CD4-positive, alpha-beta T cell treated with Interleukin-17A for 4 hours (primary cell): ENCODE measurements at places on chromosomes 3 and 15.
A peak's percentile ranks its signal among the peaks of the same experiment; 100 is the strongest.

DNA sequence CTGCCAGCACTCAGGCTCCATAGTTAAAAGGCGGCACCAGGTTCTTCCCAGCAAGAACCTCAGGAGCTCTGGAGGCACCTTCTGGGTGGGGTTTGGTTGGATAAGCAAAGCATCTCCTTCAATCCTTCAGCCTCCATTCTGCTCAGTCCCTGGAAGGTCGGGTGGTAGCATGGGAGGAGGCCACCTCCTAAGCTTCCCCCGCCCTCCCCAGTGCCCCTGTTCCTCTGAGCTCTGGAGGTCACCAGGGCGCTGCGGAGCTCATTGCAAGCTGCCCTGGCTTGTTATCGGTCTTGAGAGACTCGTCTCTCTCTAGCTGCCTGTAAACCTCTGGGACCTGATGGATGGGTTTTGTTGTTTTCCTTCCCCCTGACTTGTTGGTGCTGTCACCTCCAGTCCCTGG lies 124.8 kb downstream of the RPLP1 start:
- DNase-seq: no peak

GRCh38 chr3:43659250-43659880 lies 31.4 kb upstream of the ABHD5 start:
- DNase-seq: no peak

- no peak for DNase-seq
Measured at GRCh38 chr3:45691842-45692241, 2.6 kb downstream of the SACM1L start.

GRCh38 chr3:197019021-197019420 lies 10.6 kb downstream of the MELTF start:
- no peak for DNase-seq

DNA sequence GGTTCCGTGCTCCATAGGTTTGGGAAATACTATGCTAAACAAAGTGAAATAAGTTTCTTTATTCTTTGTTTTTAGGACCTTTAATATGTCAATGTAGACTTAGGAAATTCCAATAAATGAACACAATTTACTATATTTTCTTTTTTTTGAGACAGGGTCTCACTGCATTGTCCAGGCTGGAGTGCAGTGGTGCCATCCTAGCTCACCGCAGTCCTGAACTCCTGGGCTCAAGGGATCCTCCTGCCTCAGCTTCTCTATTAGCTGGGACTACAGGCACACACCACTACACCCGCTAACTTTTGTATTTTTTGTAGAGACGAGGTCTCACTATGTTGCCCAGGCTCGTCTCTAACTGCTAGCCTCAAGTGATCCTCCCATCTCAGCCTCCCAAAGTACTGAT lies 12.4 kb upstream of the HOMER2 start:
- DNase-seq: no peak

DNA sequence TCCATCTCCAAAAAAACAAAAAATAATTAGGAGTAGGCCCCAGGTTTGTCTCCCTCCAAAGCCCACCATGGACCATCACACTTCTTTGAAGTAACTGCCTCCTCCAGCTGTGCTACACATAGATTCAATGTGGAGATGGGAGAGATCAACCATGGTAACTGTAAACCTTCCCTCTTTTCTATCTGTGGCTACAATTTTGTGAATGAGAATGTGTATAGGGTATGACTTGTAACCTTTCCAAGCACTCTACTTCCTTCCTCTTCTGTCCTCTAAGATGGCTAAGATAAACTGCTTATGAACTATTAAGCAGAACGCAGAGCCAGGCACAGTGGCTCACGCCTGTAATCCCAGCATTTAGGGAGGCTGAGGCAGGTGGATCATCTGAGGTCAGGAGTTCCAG lies 55.5 kb upstream of the ATP11B start:
- DNase-seq: no peak

- DNase-seq: no peak
Measured at GRCh38 chr15:36332896-36333295, 246.5 kb upstream of the CDIN1 start.

DNA sequence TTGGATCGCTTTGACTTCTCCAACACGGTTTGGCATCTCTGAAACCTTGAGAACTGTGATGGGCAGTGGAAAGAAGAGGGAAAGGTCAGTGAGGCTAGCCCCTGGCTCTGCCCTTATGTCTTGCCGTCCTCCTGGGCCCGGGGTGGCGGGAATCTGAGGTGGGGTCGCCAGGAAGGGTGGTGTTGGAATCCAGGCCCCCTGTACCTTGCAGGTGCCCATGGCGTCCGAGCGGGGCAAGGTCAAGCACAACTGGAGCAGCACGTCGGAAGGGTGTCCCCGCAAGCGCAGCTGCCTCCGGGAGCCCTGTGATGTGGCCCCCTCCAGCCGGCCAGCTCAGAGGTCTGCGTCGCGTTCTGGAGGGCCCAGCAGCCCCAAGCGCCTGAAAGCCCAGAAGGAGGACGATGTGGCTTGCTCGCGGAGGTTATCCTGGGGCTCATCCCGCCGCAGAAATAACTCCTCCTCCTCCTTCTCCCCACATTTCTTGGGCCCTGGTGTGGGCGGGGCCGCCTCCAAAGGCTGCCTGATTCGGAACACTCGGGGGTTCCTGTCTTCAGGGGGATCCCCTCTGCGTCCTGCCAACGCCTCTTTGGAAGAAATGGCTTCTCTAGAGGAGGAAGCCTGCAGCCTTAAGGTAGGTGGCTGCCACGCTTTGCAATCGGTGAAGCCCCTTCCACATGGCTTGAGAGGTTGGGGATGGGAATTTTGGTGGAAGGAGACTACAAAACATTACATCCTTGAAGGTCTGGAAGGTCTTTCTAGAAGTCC lies 907 bp downstream of the TATDN2 start:
- peak; percentile 53 for DNase-seq

DNA sequence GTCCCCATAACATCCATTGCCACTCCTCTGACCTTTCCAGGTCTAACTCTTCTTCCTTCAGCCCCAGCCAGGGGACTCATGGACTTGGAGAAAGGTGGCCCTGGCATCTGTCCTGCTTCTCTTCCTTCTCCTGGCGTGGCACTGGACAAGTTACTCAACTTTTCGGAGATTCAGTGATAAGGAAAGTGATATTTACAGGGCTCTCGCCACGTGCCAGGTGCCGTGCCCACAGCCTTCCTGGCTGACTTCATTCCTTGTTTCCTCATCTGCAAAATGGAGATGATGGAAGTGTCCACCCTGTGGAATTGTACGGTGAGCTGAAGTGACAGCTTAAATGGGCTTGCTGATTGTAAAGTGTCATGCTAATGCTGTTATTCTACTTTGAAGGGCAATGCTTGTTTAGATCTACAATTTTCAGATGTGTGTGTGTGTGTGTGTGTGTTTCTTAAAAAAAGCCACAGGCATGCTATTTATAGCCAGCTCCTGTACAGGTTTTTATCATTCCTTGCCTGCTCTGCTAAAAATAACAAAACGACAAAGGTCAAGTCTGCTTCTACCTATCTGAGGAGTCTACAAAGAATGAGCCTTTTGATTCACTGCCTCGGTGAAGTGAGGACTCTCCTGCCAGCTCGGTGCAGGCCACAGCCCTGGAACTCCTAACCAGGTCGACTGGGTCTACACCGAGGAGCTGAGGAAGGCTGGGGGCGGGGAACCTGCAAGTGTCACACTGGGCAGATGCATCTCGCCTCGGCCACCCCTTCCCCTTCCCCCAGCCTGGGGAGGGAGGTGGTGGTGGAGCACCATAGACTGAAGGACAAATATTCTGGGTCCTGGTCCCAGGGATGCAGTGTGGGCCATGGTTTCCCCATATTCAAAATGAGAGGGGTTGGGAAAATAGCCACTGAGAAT lies 11.4 kb upstream of the ATP2B2 start:
- no peak for DNase-seq

- no peak for DNase-seq
Measured at GRCh38 chr3:13849018-13849417, 30.9 kb downstream of the WNT7A start.

DNA sequence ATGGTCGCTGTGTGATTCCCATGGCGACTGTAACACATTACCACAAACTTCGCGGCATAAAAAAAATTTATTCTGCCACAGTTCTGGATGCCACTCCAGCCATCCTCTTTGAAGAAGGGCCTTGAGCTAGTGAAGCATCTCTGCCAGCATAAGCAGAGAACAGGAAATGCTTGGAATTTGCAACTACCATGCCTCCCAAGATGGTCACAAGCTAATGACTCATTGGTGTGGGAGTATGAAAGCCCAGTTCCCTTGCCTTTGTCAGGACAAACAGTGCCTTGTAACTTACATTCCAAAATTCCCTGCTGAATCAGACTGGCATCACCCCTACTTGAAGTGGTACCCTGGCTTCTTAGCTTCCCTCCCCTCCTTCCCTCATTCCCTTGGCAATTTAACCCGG lies 129.7 kb downstream of the PROS1 start:
- DNase-seq: no peak

DNA sequence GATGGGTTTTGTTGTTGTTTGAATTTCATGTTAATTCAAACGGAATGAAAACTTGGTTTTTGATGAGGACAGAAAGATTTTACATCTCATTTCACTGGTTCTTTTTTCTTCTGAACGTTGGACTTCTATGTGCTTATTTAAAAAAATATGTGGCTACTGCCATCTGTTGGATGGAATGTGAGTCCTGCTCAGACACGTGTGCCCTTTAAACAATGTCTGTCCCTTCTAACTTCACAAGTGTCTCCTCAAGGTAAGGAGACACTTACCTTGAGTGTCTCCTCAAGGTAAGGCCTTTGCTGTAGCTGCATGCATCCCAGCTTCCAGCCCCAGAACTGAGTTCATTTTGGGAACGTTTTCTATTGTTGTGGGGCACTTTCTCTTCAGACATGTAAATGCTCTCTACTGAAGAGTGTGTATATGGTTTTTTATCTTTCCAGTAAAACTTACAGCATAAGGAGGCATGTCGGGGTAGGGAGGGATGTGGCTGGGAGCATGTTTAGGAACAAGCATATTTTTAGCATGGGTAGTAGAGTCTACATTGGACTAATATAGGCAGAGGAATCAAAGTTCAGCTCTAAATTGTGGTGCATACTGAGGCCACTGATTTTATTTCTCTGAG lies 63.1 kb upstream of the UBE3A start:
- no peak for DNase-seq

DNA sequence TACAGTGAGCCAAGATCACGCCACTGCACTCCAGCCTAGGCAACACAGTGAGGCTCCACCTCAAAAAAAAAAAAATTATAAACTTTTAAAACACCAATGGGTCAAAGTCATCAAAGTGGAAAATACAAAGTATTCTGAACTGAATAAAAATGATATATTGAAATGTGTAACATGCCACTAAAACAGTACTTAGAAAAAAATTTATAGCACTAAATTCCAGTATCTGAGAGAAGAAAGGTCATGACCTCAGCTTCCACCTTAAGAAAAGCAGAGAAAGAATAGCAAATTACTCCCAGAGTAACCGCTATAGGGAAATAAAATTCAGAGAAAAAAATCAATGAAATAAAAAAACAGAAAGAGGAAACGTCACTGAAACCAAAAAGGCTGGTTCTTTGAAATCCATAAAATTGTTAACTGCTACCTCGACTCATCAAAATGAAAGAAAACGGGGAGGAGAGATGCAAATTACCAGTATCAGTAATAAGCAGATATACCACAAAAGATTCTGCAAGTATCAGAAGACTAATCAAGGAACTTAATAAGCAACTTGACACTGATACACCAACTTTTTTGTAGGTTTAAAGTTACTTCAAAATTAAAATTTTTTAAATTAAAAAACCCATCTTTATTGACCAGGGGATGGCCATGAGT lies 20.8 kb downstream of the ATP13A3 start:
- no peak for DNase-seq

- DNase-seq: no peak
Measured at GRCh38 chr3:122973893-122974615, 53.5 kb downstream of the SEMA5B start.

- DNase-seq: no peak
Measured at GRCh38 chr3:80142714-80143113, 374.9 kb upstream of the ROBO1 start.

DNA sequence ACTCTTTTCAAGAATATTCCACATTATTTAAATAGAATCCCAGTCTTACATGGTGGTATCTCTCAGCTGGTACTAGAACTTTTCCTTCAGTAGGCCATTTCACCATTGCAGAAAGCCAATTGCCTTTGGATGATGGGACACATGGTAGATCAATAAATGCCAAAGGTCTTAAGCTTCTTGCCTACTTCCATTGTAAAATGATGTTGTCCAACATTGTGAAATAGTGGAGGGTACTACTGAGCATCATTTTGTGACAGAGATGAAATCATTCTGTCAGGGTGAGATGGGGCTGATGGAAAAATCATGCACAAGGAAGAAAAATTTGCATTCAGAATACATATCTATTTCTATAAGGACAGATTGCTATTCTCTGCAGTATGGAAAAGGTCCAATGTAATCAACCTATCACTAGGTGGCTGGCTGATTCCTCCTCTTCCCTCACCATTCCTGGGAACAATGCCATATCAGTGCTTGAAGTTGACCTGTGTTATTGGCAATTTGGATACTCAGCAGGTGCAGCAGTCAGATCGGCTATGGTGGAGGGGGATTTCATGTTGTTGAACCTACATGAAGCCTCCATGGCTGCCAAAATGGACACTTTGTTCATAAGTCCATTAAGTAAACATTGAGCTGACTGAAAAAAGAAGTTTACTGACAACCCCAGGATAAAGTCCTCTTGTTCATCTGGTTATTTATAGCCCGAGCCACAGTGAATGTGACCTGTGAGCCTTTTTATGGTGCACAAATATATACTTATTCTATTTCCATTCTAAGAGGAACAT lies 596.9 kb upstream of the ARPP21 start:
- DNase-seq: no peak

DNA sequence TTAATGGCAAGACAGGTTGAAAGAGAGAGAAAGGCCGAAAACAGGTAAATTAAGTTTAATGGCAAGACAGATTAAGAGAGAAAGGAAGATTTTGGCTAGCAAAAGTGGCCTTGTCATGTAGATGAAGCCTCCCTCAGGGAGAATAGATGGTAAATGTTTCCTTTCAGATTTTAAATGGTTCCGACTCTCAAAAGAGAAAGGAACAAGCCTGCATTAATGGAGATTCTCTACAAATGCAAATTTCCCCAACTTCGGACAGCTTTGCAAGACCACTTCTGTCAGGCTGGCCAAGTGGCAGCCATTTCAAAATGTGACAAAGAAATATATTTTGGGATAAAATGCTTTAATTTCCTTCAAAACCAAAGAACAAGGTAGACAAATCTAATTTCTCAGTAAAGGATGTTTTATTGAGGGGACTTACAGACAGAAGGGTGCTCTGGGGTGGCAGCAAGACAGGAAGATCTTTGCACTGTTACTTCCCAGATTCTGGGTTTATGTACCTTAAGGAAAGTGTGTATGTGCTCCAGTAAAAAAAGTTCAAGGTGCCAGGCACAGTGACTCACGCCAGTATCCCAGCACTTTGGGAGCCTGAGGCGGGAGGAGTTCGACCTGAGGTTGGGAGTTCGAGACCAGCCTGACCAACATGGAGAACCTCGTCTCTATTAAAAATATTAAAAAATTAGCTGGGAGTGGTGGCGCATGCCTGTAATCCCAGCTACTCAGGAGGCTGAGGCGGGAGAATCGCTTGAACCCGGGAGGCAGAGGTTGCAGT lies 626.3 kb upstream of the NAALADL2 start:
- DNase-seq: no peak
